Effector memory CD8-positive, alpha-beta T cell (primary cell): ENCODE measurements at places on chromosomes 4 and X.
A peak's percentile ranks its signal among the peaks of the same experiment; 100 is the strongest.

- peaks cover 27% of the 10 kb centered on the region for H3K4me1 ChIP-seq
- peaks cover 10% of the 10 kb centered on the region for H3K36me3 ChIP-seq
- H3K4me3 ChIP-seq, result peak overlapping the region; percentile 45
- no peak for DNase-seq
- no peaks in the 10 kb centered on the region for H3K27me3 ChIP-seq
Observed at GRCh38 chr4:101103381-101104142, 243.8 kb downstream of the PPP3CA start.

DNA sequence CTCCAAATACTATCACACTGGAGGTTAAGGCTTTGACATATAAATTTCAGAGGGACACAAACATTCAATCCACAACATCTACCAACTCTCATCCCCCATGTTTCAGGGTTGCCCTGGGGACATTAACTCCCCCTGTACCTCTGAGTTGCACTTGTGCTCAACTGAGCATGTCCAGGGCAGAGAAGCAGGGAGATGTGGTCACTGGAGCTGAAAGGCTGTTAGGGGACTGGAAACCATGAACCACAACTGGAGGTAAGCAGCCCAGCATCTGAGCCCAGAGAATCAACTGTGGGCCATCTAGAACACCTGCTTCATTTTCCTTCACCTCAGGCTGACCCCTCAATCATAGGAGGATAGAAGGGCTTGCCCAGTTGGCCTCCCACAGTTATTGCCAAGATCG is 641.1 kb downstream of the MID1IP1 start:
- H3K27me3 ChIP-seq, result peaks cover 12% of the 10 kb centered on the region
- H3K27ac ChIP-seq, result no peak overlapping the region

GRCh38 chr4:39719804-39720580 is 22.1 kb downstream of the UBE2K start:
- H3K27ac ChIP-seq, result peak overlapping the region; percentile 81
- no peak for DNase-seq
- peaks cover 27% of the 10 kb centered on the region for H3K36me3 ChIP-seq

DNA sequence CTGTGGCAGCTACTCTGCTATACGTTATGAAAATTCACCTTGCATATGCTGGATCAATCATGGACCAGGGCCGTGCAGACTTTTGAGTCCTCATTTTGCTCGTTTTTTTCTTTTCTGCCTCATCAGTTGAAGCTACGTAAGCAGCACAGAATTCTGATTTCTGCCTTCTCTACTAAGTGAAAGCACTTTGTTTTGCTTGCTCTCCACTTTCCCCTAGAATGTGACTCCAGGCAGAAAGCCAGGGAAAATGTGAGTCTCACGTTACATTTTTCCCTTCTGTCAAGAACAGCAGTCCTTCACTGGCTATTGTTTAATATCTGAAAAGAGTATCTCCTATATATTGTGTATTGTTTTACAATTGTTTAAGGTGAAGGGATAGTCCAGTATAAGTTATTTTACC is 1840.1 kb downstream of the PCDH7 start:
- H3K36me3 ChIP-seq, result no peaks in the 10 kb centered on the region
- H3K4me1 ChIP-seq, result no peaks in the 10 kb centered on the region
